ENCODE measurements at places on chromosomes 6 and 20. TPM values are rescaled to one million over a fixed set of nuclear protein-coding genes. Genes with fewer than 3 reads are reported as not detected.

- no peak for DNase-seq
Measured at GRCh38 chr6:29504961-29505360, 17.2 kb upstream of the MAS1L start.

RBM24 gene
- 4.0 TPM for total RNA-seq

SAPCD1 gene
- 25.1 TPM for total RNA-seq

GRCh38 chr6:168196385-168196860 is 117.4 kb upstream of the FRMD1 start:
- no peak for DNase-seq

DNA sequence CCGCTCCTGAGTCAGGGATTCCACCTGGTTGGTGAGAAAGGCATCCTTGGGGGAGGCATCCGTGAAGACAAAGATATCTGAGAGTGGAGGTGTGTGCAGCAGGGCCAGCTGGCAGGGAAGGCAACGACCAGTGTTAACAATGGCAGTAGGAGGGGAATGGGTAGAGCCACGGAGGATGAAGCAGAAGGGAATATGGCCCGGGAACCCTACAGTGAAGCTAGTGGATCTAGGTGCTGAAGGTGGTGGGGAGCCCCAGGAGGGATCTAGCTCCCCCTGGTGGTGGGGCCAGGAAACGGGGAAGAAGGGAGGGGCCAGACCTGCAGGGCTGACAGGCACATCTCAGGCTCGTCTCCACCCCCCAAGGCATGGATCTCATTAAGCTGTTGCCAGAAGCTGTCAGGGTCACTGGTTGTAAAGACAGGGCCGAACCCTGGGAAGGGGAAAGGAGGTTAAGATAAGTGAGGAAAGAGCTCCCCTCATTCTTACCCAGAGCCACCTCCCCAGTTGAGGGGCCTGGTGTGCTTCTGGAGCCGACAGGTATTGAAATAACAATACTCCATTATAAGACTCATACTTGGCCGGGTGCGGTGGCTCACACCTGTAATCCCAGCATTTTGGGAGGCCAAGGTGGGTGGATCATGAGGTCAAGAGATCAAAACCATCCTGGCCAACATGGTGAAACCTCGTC is 7.3 kb downstream of the VWA7 start:
- DNase-seq, result peak; percentile 38

MYT1 gene
- total RNA-seq, result 4.3 TPM

DNA sequence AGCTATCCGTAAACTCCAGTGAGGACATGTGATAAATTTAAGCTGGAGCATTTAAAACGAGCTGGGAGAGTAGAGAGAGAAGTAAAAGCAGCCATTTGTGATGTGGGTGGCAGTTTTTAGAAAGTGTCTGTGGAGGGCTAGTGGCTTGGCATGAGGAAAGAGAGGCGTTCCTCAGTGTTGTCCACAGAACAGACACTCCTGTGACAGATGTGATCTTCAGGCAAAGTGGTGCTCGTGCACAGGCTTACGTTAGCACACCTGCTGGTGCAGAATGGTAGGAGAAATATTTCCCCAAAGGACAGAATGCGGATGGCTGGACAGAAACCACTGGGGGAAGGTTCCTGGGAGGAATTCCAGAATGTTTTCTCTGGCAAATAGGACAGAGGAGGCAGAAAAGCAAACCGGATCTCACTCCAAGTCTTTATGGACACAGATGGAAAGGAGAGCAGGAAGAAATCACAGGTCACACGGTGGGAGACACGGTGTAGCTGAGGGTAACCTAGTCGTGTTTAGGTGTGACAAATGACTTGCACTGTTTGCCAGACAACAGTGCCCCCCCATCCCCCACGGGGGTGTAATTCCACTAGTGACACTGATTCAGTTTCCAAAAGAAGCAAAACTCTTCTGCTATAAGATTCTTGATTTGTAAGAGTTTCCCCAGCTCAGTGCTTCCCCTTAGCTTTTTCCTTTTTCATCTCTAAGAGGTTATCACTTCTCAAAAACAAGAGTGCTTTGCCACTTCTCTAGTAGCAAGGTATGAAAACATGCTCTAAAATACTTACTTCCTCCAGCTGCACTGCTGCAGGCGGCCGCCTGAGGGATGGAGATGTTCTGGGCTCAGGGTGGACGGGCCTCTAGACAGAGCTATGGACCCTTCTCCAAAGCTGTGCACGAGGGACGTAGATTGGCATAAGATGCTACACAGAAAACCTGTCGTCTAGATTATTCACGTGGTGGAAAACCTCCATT is 293.2 kb downstream of the QKI start:
- DNase-seq, result no peak

BMP6 gene
- total RNA-seq, result 0.44 TPM

DNA sequence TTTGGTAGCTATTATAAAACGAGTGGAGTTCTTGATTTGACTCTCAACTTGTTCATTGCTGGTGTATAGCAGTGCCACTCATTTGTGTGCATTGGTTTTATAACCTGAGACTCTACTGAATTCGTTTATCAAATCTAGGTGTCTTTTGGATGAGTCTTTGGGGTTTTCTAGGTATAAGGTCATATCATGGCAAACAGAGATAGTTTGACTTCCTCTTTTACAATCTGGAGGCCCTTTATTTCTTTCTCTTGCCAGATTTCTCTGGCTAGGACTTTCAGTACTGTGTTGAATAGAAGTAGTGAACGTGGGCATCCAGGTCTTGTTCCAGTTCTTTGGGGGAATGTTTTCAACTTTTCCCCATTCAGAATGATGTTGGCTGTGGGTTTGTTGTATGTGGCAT is 38.8 kb downstream of the SUMO4 start:
- no peak for DNase-seq

- DNase-seq, result no peak
Measured at GRCh38 chr6:125188594-125189203, 35.1 kb downstream of the TPD52L1 start.

- no peak for DNase-seq
Measured at GRCh38 chr6:114068116-114068515, 97.2 kb upstream of the HDAC2 start.

DNA sequence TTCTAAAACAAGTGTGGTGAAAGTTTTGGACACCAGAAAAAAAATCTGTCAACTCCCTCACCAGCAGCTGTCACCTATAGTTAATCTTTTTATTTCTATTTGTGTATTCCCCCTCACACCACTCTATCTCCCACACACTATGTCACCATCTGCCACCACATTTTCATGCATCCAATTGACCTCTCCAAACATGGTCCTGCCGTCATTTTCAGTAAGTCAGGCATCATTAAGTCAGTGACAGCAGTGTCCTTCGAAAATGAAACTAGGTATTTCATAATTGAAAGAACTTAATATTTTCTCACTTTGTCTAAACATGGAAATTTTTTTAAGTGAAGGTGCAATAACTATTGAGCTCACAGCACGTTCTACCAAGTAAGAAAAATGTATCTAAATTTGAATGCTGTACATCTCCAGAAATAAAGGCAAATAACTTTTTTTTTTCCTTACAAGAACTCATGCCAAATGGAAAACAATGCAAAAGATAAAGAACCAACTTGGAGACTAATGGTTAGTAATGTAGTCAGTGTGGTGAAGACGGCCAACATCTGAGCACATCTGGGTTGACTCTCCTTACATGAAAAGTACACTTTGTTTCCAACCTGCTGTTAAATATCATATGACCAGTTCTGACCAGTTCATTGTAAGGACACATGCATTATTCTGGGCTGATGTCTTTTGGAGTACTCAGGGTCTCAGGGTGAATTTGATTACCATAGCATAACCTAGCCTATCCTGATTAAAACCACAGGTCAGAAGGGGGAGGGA is 623.3 kb upstream of the MANEA start:
- no peak for DNase-seq

DNA sequence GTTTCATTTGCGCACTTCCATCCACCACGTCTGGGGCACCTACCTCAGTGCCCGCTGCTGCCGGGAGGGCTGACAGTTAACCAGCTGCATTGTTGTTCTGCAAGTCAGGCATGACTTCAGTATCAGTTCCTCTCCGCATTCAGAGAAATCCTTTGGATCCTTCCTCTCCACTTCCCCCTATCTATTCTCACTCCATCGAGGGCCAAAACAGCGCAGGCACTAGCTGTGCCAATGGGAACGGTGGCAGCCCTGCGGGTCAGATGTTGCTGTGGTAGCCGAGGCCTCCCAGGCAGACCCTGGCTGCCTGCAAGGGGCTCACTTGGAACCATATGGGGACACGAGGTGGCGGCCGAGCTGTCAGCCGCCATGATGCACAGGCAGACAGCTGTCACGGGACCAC is 64.2 kb upstream of the INSM1 start:
- DNase-seq, result no peak

DNA sequence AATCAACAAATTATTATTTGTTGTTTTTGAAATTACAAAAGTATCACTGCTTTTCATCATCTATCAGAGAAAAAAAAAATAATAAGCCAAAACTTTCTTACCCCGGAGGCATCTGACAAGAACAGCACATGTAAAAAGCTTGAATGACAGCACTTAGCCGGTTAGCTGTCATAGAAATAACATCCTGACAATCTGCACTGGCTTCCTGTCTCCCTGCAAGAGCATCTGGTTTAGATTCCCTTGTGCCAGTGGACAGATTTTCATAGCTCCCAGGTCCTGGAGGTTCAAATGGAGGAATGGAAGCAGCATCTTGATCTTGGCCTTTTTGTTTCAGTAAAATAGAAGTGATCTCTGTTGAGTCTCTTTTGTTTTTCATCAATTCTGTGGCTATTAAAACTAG is 74.8 kb downstream of the HACE1 start:
- no peak for DNase-seq

DNA sequence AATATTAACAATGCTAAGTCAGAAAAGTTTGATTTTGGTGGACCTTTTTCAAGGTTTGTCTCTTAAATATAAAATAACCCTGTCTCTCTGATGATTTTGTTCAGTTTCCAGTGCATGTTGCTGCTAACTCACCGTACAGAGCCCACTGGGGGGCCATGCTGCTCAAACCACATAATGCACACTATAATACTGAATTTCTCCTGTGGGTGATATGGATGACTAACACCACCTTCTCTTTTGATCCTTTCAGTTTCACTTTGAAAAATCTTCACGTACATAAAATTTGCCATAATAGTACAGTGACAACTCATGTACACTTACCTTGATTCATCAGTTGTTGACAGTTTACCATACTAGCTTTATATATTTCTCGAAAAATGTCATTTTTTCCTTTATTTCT is 506.6 kb upstream of the MAN1A1 start:
- DNase-seq, result no peak

DNA sequence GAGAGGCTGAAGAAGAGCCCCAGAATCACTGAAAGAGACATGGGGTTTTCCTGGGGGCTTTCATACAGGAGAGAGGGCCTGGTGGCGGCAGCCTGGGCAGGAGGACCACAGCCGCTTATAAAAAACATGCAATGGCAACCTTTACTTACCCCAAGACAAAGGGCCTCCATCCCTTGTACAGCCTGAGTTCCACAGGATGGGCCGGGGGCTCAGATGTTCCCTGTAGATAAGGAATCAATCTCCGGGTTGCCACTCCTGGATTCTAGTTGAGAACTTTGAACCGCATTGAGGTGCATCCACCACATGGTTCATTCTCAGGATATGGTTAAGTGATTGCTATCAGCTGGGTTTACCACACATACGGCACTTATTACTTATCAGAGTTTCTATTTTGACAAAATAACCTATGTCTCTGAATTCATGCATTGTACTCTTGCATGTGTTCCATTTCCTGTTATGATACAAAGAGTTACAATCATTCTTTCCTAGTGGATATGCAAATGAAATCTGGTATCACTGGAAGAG is 677.6 kb downstream of the KIF16B start:
- DNase-seq, result no peak

GRM1 gene
- 0.63 TPM for total RNA-seq

LEMD2 gene
- 71.1 TPM for total RNA-seq

MYCT1 gene
- not detected for total RNA-seq

DNA sequence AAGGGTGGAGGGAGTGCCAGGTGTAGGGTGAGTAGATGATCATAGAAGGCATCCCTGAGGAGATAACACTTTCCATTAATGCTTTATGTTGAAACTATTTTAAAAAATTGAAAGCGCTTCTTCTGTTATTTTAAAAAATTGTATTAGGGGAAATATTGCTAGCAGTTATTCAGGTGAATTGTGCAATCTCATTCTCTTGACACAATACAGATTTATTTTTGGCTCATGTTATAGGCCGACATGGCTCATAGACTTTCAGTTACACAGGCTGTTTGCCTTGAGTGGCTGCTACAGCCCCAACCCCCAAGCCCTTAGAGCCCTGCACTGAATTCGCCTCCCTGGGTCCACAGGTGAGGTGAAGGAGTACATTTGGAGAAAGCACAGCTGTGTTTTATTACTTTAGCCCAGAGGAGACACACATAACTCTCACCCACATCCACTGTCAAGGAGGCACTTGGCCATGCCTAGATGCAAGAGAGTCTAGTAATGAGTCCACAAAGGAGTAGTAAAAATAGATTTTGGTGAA is 228.2 kb downstream of the RFPL4B start:
- no peak for DNase-seq

DNA sequence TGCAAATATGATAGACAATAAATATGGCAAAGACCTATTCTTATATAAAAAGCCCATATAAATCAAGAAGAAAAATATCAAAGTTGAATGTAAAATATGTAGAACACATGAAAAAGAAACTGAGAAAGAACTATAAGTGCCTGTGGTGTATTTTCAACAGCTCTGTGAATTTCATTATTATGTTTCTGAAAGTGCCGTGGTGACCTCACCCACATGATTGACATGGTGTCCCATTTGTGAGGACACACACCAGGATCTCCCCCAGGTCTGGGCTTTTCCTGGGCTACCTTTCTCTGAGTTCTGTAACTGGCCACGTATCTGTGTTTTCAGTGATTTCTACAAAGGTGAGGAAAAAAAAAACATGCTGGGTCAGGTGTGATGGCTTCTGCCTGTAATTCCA is 86.7 kb downstream of the BMP6 start:
- no peak for DNase-seq

NRSN1 gene
- total RNA-seq, result 0.54 TPM

DNA sequence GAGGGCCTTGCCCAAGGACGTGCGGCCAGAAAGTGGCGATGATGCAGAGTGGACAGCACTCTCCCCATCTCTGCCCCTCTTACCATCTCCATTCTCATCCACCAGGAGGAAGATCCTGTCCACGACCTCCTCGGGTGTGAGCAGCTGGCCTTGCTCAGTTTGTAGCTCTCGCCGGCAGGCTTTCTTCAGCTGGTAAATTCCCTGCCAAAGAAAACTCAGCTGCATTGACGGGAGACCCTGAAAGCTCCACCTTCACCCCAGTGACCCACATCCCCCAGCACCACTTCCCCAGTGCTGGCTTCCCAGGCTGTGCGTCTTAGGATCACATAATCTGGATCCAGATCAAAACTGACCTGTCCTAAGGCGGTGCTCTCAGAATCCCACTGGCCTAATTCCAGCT is 9.2 kb downstream of the GUCA1B start:
- no peak for DNase-seq

- DNase-seq, result no peak
Measured at GRCh38 chr6:135073756-135074393, 19.3 kb upstream of the HBS1L start.

GRCh38 chr6:9593554-9593953 is 821.3 kb downstream of the TFAP2A start:
- no peak for DNase-seq

- DNase-seq, result no peak
Measured at GRCh38 chr20:51480507-51481270, 61.8 kb downstream of the NFATC2 start.

- no peak for DNase-seq
Measured at GRCh38 chr6:163775313-163775712, 360.8 kb downstream of the QKI start.

FNDC1 gene
- total RNA-seq, result 0.09 TPM
